Endothelial cell (in vitro differentiated cells): ENCODE measurements at places on chromosomes 3 and 15.

GRCh38 chr15:83320844-83321243 lies 36.4 kb upstream of the BNC1 start:
- DNase-seq = no peak

DNA sequence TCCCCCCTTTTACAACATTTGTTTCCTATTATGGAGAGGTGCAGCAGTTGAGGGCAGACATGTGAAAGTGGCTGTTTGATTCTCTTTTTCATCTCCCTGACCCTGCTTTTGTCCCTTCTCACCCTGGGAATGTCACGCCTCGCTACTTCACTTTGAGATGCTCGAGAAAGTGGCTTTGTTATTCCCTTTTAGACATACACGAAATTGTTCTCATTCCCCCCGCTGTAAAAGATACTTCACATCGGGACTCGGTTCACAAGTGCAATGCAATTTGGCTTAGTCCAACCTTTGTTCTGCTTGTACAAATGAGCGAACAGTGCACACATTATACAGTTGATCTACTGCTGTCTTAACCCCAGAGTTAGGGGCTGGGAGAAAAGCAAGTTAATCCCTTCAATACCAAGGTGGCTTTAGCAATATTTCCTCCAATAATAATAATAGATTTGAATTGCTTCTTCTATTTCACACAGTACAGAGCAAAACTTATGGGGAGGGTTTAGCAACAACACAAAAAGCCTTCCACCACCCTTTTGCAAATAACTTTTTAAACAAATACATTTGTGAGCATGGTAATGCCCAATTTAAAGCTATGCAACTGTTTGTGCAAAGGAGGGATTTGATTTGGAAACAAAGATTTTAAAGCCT lies 5.7 kb upstream of the FOXB1 start:
- DNase-seq = no peak

DNA sequence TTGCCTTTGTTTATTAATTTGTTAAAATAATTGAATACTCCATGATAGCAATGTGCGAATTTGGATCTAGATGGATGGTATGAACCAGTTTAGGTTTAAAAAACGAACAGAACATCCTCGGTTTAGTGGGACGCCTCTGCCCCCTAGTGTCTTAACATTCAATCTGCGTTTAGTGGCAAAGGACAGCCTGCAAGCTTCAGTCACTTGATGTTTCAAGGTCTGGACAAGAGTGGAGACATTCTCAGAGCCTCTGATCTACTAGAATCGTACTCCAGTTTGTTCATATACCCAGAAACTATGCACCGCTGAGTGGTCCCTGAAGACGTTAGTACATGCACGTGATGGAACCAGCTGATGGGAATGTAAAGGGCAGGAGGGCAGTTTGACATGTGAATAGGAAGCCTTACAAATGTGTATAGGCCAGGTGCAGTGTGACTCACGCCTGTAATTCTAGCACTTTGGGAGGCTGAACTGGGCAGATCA lies 17.8 kb upstream of the ATP13A4 start:
- DNase-seq = peak; percentile 66

- no peak for DNase-seq
These were observed 72.6 kb downstream of the FOXB1 start for GRCh38 chr15:60076582-60077276.

DNA sequence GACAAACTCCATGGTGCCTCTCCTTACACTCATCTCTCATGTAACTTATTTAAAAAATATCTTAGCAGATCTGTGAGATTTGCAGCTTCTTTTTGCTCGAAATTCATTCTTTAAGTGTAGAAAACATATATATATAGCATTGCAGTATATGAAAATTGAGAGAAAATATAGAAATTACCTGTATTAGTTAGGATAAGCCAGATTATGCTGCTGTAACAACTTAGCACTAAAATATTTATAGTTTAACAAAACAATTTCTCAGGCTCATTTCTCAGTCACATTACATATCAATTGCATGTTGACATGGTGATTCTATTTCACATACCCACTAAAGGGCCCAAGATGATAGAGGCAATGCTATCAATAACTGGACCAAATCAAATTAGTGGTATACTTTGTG lies 54.7 kb downstream of the NR2F2 start:
- DNase-seq = no peak

DNA sequence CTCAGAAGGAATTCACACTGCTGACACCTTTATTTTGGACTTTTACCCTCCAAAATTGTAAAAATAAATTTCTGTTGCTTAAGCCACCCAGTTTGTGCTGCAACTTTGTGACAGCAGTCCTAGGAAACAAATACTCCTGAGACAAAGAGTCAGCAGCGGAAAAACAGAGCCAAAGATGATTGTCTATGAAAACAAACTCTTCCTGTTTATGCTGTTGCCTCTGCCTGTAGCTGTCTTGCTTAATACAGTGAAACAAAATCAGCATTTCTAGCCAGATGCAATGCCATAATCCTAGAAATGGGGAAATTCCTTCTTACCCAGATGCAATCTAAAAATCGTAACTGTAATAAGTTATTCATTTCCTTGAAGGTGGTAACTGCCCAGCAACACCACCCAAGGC lies 387.5 kb upstream of the ATP11B start:
- no peak for DNase-seq

DNA sequence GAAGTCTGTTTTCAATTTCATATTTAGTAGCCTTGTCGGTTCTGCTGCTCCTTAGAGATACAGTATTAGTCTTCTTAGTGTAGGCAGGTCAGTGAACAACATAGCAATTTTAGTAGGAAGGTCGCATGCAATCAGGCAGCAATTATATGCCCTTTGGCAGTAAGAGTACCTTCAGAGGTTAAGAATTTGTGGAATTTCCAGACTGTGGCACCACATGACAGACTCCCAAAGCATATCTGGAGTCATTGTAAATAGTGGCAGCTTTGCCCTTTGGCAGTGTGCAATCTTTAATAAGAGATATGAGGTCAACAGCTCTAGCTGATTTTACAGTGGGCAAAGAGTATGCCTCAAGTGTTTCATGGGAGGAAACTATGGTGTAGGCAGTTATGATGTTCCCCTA lies 1532.5 kb upstream of the CADM2 start:
- no peak for DNase-seq

DNA sequence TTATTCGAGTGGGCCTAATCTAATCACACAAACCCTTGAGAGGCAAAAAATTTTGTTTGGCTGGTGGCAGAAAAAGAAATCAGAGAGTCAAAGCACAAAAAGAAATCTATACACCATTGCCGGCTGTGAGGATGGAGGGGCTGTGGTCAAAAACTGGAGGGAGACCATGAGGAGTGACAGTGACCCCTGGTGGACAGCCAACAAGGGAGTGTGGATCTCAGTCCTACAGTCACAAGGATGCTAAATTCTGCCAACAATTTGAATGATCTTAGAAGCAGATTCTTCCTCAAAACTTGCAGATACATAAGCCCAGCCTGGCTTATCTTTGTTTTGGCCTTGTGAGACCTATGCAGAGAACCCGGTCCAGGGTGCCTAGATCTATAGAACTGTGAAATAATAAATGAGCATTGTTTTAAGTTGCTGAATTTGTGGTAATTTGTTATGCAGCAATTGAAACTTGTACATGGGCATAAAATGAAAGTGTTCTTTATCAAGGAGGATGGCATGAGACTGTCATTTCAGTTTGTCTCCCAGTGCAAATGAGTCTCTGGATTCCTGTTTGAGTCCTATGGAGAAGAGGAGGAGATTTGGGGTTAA lies 103.0 kb upstream of the ARHGEF26 start:
- peak; percentile 63 for DNase-seq

- no peak for DNase-seq
These were observed 1.1 kb upstream of the SPATA12 start for GRCh38 chr3:57059411-57059810.

DNA sequence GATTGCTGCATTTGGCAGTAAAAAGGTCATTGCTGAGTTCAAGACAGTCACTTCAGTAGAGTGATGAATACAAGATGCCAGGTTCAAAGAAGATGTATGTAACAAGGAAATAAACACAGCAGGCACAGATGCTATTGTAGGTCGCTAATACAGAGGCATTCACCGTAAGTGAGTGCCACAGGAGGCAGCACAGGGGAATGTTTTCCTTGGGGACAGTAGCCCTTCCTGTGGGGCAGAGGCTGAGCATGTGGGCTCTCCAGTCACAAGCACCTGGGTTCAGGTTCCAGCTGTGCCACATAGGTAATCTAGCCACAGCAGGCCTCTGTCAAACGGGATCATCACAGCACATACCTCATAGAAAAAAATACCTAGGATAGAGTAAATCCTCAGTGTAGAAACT lies 86.3 kb downstream of the RSL24D1 start:
- no peak for DNase-seq

- no peak for DNase-seq
These were observed 168.6 kb downstream of the SEMA6D start for GRCh38 chr15:47885920-47886319.

DNA sequence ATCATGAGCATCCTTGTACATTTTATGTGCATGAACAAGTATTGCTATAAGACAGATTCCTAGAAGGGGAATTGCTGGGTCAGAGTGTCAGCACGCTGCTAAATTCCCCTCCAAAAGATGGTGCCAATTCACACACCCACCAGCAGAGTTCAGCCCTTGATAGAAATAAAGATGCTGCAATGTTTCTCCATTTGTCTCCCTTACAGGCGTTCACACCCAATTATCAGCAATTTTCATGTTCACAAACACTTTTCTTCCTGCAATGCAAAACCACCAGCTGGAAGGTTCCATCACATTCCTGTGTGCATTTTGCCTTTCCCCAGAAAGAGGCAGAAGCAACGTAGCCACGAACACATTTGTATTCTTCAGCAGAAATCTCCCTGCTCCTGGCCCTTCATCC lies 3.3 kb upstream of the TAMM41 start:
- no peak for DNase-seq

GRCh38 chr3:160400702-160401150 lies 1.3 kb downstream of the SMC4 start:
- DNase-seq = peak; percentile 39

- no peak for DNase-seq
These were observed 20.6 kb downstream of the SPSB4 start for GRCh38 chr3:141071681-141072260.

DNA sequence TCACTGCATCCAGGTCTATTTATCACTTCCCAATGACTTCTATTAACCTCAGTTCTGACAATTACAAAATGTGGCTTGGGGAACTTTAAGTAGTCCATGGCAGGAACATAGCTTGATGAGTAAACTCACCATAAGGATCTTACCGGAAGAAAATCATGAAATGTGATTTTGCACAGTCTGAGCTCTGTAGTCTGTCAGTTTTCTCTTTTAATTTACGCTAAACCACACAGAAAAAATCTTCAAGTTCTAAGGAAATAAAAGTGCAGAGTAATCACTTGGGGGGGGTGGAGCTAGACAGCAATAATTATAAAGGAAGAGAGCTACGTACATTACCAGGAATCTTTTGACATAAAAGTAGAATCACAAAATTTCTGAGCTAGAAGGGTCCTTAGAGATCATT lies 9.2 kb downstream of the TBC1D5 start:
- no peak for DNase-seq

DNA sequence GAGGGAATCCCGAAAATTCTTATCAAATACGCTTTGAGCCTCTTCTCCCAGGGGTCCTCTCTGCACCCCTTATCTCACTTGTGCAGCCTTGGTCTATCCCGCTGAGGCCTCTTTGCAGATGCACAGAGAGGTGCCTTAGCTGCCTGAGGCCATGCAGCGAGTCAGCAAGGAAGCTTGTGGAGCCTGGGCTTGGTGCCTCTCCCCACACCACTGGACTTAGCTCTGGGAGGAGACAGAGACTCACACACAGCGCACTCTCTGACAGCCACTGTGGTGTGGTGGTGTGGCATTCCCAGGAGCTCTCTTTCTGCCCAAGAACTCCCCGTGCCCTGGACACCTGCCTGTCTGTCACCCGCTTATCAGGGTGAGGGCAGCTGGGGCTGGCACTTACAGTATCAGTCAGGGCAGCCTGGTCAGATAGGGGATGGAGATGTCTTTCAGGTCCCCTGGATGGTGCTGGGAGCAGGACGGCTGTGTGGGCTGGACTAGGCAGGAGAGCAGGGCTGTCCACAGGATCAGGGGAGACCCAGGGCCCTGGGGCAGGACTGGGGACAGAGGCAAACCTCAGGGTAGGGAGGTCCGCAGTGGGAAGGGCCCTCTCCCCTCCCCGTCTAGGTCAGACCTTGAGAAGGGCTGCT lies 10.2 kb upstream of the LINGO1 start:
- DNase-seq = no peak

- DNase-seq = no peak
These were observed 110.5 kb downstream of the PGPEP1L start for GRCh38 chr15:98896802-98897732.

- no peak for DNase-seq
These were observed 79.7 kb downstream of the STAG1 start for GRCh38 chr3:136672457-136672856.

DNA sequence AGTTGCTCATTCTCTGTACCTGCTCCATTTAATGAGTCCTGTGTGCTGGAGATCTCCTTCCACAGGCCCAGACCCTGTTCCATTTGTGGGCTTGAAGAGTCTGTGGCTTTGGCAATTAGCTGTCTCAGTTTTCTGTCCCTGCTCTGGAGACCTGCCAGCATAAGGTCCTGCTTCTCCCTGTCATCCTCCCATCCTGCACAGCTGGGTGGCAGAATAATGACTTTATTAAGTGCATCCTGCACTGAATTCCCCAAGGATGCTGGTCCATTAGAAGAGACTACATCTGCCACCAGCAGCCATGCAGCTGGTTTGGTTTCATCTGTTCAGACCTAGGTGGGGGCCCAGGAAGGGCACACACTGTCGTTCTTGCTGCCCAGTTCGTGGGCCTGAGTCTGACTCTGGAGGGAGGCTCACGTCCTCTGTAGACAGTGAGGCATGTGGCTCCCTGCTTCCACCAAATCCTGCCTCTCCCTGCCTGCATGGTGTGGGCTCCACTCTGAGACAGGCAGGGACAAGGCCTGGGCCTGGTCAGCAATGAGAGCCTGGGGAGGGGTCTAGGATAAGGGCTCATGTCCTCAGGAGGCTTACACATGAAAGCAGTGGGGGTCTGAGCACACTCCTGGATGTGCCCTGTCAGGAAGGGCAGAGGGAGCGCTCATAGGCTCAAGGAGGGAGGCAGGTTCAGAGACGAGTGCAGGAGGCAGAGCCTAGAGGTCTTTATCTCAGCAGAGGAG lies 78.4 kb upstream of the PRR23E start:
- DNase-seq = no peak

- no peak for DNase-seq
These were observed 31.9 kb downstream of the UBE2E1 start for GRCh38 chr3:23837691-23838090.

- no peak for DNase-seq
These were observed 120.5 kb downstream of the KBTBD8 start for GRCh38 chr3:67118635-67119034.

DNA sequence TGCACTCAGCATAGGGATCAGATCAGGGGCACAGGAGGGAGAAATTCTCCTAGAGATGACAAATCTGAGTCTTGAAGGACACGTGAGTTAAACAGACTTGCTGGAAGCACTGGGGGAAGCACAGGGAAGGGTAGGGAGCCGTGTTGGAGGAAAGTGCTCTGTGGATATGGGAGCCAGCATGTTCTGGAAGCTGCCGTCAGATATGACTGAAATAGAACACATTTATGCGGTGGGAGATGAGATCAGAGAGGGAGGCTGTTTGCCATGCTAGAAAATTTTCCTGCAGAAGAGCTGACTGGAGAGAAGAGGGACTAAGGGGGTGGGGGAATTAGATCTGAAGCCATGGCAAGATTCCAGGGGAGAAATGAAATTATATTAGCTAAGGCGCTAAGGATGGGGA lies 1.8 kb downstream of the TAMM41 start:
- no peak for DNase-seq
